ENCODE measurements at places on chromosomes 4 and X. TPM values are rescaled to one million over a fixed set of nuclear protein-coding genes. Genes with fewer than 3 reads are reported as not detected.
A peak's percentile ranks its signal among the peaks of the same experiment; 100 is the strongest.

The MGAT4D gene
- total RNA-seq, result not detected

The TKTL1 gene
- total RNA-seq, result not detected

The CFP gene
- 1.8 TPM for total RNA-seq

DNA sequence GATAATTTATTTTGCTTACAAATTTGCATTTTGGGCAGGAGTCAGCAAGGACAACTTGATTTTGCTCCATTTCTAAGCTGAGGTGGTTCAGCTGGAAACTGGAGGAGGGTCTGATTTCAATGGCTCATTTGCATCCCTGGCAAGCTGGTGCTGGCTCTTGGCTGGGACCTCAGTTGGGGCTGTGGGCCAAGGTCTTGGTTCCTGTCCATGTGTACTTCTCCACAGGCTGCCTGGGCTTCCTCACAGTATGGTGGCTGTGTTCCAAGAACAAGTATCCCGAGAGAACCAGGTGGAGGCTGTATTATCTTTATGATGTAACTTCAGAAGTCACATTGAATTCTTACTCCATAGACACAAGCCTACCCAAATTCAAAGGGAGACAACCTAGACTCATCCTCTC, 77.0 kb upstream of the STX18 start:
- H3K27me3 ChIP-seq, result no peaks in the 10 kb centered on the region
- no peak for DNase-seq
- H3K4me3 ChIP-seq, result no peak overlapping the region
- H3K36me3 ChIP-seq, result no peaks in the 10 kb centered on the region
- no peak overlapping the region for H3K27ac ChIP-seq

DNA sequence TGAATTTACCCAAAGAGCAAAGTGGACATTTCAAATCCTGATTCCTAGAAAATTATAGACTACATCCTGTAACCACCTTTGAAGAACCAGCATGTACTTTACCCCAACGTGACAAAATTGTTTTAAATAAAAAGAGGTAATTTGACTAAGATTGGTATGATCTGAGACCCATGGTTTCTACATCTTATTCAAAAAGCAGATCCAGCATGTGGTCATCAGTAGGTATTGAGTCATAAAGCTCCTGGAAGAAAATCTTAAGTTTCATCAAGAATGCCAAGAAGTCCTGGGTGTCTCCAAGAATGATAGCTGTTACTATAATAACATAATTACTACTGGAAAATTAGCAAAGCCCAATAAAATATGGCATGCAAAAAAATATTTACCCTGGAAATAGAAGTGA, 61.8 kb downstream of the NFKB1 start:
- H3K27ac ChIP-seq, result no peak overlapping the region
- no peak for DNase-seq
- H3K4me1 ChIP-seq, result peaks cover 17% of the 10 kb centered on the region

GRCh38 chrX:77597090-77597489, 149.9 kb downstream of the FGF16 start:
- H3K36me3 ChIP-seq, result no peaks in the 10 kb centered on the region
- no peak for DNase-seq
- no peak overlapping the region for H3K27ac ChIP-seq
- no peak overlapping the region for H3K4me3 ChIP-seq
- no peaks in the 10 kb centered on the region for H3K4me1 ChIP-seq

DNA sequence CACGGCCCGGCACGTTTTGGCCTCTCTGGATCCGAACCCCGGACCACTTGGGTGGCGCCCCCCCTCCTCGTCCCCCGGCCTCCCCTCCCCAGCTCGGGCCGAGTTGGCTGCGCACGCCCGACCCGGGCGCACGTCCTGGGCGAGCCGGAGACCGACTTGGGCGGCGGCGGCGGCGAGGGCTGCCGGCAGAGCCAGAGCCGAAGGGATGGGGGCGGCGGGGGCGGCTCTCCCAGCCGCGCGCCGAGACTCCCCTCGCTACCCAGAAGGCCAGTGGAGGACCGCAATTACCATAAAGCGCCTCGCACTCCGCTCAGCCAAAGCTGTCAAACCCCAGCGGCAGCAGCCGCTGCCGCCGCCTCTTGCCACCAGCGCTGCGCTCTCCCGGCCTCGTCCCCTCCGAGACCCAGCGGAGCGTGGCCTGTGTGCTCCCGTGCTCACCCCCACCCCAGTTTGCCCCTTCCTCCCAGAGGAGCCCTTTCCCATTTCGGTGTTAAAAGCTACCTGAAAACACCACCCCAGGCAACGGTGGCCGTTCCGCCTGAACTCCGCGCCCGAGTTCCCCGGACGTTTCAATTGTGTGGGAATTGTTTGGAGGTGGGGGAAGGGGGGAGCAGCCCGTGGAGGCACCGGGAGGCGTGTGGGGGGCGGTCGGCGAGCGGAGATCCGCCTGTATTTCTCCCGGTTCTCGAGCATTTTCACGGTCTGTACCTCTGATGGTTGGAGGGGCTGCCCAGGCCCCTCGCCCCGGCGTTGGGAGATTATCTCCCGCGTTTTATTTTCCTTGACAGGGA, 701 bp upstream of the BCOR start:
- no peak overlapping the region for H3K4me3 ChIP-seq
- peaks cover 17% of the 10 kb centered on the region for H3K4me1 ChIP-seq
- H3K27me3 ChIP-seq, result no peaks in the 10 kb centered on the region
- peak; percentile 67 for DNase-seq
- peak overlapping the region; percentile 89 for H3K27ac ChIP-seq

The CXorf49 gene
- not detected for total RNA-seq

The PNMA3 gene
- 0.33 TPM for total RNA-seq

The UNC5C gene
- 2.0 TPM for total RNA-seq

DNA sequence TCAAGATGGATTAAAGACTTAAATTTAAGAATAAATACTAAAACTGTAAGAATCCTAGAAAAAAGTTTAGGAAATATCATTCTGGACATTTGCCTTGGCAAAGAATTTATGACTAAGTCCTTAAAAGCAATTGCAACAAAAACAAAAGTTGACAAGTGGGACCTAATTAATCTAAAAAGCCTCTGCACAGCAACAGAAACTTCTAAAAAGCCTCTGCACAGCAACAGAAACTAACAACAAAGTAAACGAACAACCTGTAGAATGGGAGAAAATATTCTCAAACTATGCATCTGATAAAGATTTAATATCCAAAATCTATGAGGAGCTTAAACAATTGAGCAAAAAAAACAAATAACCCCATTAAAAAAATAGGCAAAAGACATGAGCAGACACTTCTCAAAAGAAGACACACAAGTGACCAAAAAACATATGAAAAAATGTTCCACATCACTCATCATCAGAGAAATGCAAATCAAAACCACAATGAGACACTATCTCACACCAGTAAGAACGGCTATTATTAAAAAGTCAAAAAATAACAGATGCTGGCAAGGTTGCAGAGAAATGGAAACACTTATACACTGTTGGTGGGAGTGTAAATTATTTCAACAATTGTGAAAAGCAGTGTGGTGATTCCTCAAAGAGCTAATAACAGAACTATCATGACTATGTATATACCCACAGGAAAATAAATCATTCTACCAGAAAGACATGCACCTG, 5.5 kb upstream of the OPRPN start:
- no peak overlapping the region for H3K27ac ChIP-seq
- H3K4me3 ChIP-seq, result no peak overlapping the region
- no peak for DNase-seq
- H3K27me3 ChIP-seq, result no peaks in the 10 kb centered on the region

GRCh38 chr4:184503869-184504300, 29.5 kb upstream of the IRF2 start:
- H3K27ac ChIP-seq, result no peak overlapping the region
- H3K4me3 ChIP-seq, result no peak overlapping the region
- H3K4me1 ChIP-seq, result no peaks in the 10 kb centered on the region
- no peaks in the 10 kb centered on the region for H3K27me3 ChIP-seq
- no peak for DNase-seq
- no peaks in the 10 kb centered on the region for H3K36me3 ChIP-seq

- H3K36me3 ChIP-seq, result no peaks in the 10 kb centered on the region
- no peak for DNase-seq
- H3K27me3 ChIP-seq, result no peaks in the 10 kb centered on the region
- no peak overlapping the region for H3K27ac ChIP-seq
- H3K4me1 ChIP-seq, result no peaks in the 10 kb centered on the region
- no peak overlapping the region for H3K4me3 ChIP-seq
Measured at GRCh38 chr4:68462691-68463090, 15.4 kb downstream of the TMPRSS11E start.

- peak overlapping the region; percentile 49 for H3K4me3 ChIP-seq
- H3K27ac ChIP-seq, result no peak overlapping the region
- H3K4me1 ChIP-seq, result peaks cover 7% of the 10 kb centered on the region
- H3K36me3 ChIP-seq, result no peaks in the 10 kb centered on the region
Measured at GRCh38 chr4:52036886-52037530, 1.1 kb downstream of the SGCB start.

DNA sequence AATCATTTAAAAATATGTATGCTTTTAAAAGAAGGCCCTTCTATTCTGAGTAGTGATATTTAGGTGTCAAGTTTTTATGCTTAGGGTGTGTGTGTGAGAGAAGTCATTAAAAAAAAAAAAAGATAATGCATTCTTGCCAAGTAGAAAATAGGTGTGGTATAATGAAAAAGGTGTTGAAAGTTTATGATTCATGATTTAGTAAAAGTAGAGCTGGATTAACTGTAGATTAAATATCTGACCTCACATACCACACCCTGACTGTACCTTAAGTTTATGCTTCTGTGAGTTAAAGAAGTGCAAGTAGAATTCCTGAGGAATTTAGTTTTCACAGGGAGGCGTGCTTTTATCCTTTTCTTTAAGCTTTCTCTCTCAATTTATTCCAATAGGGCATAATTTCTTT, 71.1 kb downstream of the BMPR1B start:
- no peak overlapping the region for H3K27ac ChIP-seq
- H3K4me1 ChIP-seq, result no peaks in the 10 kb centered on the region
- no peaks in the 10 kb centered on the region for H3K27me3 ChIP-seq
- no peaks in the 10 kb centered on the region for H3K36me3 ChIP-seq

The P2RY8 gene
- 0.78 TPM for total RNA-seq

DNA sequence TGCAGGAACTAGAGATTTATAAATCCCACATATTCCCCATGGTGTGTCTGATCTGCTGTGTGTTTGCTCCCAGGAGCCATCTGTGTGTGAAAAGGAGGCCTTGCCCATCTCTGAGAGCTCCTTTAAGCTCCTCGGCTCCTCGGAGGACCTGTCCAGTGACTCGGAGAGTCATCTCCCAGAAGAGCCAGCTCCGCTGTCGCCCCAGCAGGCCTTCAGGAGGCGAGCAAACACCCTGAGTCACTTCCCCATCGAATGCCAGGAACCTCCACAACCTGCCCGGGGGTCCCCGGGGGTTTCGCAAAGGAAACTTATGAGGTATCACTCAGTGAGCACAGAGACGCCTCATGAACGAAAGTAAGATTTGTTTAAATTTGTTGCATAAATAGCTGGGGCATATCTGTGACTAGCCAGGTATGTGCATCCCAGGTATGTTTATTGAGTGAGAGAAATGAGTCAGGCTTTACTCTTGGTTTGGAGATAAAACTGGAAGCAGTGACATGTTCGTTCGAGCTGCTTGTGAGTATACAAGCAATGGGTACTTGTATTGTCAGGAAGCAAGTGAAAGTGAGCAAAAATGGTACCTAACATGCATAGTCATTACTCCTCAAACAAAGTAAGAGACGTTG, 89.5 kb downstream of the PTTG2 start:
- H3K4me1 ChIP-seq, result peaks cover 29% of the 10 kb centered on the region
- no peak overlapping the region for H3K4me3 ChIP-seq
- H3K27ac ChIP-seq, result peak overlapping the region; percentile 30
- H3K36me3 ChIP-seq, result no peaks in the 10 kb centered on the region
- DNase-seq, result no peak

- no peaks in the 10 kb centered on the region for H3K4me1 ChIP-seq
- no peaks in the 10 kb centered on the region for H3K27me3 ChIP-seq
- H3K4me3 ChIP-seq, result no peak overlapping the region
Measured at GRCh38 chr4:138689187-138689586, 326.4 kb upstream of the NOCT start.

The MAOB gene
- total RNA-seq, result 5.7 TPM

DNA sequence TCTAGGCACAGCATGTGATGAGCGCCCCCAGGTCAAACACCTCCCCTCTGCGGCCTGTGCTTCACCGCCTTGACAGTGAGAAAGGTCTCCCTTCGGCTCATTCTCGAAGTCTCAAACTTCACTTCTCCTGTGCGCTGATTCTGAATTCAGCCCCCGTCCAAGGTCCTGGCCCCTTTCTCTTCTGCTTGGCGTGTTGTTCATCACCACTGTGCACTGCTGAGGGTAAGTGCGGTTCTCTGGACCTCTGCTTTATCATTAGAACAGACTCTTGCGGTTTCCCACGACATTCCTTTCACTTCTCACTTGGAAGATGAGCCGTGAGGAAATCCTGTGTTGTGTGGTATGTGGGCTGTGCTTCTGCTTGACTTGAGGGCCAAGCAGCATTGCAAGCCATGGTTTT, 11.9 kb downstream of the HTT-AS start:
- H3K36me3 ChIP-seq, result no peaks in the 10 kb centered on the region
- H3K4me1 ChIP-seq, result no peaks in the 10 kb centered on the region
- no peak overlapping the region for H3K27ac ChIP-seq
- no peak overlapping the region for H3K4me3 ChIP-seq

The DOK7 gene
- 7.0 TPM for total RNA-seq

The RASGEF1B gene
- total RNA-seq, result 4.3 TPM

DNA sequence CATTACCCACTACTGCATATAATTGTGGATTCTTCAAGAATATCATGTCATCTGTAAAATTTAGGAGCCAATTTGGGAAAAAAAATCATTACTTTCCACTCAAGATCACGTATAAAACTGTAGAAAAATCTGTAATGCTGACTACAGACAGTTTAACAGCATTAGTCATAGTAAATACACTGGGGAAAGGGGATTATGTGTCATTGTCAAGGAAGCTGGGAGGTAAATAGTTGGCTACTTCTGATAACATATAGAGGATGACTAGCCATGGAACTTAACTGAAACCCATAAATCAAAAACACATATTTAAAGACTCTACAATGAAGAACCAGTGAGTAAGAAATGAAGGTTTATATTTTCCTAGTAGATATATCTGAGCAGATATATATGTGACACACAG, 1666.4 kb upstream of the IGFBP7 start:
- H3K27ac ChIP-seq, result no peak overlapping the region
- H3K4me1 ChIP-seq, result no peaks in the 10 kb centered on the region
- H3K36me3 ChIP-seq, result no peaks in the 10 kb centered on the region
- H3K4me3 ChIP-seq, result no peak overlapping the region

The CSAG1 gene
- total RNA-seq, result not detected

The PCDH7 gene
- 3.3 TPM for total RNA-seq

- no peak for DNase-seq
- H3K4me3 ChIP-seq, result no peak overlapping the region
- H3K36me3 ChIP-seq, result no peaks in the 10 kb centered on the region
- H3K4me1 ChIP-seq, result no peaks in the 10 kb centered on the region
- no peaks in the 10 kb centered on the region for H3K27me3 ChIP-seq
Measured at GRCh38 chrX:134743091-134743490, 84.8 kb upstream of the PLAC1 start.

All from body of pancreas (tissue), 4 donors.